ENCODE measurements at places on chromosomes 16 and 17.

- no peak for DNase-seq
Measured at GRCh38 chr16:17358846-17359245, 111.9 kb downstream of the XYLT1 start.

- DNase-seq, result peak; percentile 51
Measured at GRCh38 chr17:5049314-5049841, 14.2 kb upstream of the SLC52A1 start.

- no peak for DNase-seq
Measured at GRCh38 chr17:70621566-70621965, 452.2 kb downstream of the KCNJ2 start.

DNA sequence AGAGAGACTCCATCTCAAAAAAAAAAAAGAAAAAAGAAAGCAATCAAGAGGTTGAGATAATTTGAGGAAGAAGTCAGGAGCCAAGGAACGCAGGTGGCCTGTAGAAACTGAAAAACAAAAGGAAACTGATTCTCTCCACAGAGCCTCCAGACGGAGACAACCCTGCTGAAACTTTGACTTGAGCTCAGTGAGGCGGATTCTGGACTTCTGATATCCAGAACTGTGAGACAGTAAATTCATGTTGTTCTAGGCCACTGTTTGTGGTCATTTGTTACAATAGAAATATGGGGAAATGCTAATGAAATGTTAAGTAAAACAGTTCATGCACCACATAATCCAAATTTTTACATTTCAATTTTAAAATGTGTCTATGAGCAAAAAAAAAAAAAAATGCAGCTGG lies 5.2 kb downstream of the MBTPS1 start:
- no peak for DNase-seq

- no peak for DNase-seq
Measured at GRCh38 chr17:78257810-78258322, 26.4 kb downstream of the TMEM235 start.

- peak; percentile 63 for DNase-seq
Measured at GRCh38 chr17:75876190-75876937, 2.0 kb downstream of the TRIM47 start.

DNA sequence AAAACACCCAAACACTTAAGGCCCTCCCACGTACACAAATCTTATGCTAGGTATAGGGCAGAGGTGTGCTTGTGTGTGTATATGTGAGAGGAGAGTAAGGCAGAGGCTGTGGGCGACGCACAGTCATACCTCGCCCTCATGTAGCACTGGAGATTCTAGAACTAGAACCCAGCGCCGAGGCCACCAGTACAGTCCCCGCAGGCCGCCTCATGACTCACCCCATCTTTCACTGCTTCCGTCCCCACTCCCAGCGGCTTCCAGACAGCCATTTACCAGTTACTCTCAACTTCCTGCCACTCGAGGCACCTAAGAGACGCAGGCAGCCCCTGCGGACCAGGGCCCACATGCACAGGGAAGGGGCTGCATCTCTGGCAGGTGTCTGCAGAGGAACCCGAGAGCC lies 23.2 kb upstream of the CYTH1 start:
- no peak for DNase-seq

DNA sequence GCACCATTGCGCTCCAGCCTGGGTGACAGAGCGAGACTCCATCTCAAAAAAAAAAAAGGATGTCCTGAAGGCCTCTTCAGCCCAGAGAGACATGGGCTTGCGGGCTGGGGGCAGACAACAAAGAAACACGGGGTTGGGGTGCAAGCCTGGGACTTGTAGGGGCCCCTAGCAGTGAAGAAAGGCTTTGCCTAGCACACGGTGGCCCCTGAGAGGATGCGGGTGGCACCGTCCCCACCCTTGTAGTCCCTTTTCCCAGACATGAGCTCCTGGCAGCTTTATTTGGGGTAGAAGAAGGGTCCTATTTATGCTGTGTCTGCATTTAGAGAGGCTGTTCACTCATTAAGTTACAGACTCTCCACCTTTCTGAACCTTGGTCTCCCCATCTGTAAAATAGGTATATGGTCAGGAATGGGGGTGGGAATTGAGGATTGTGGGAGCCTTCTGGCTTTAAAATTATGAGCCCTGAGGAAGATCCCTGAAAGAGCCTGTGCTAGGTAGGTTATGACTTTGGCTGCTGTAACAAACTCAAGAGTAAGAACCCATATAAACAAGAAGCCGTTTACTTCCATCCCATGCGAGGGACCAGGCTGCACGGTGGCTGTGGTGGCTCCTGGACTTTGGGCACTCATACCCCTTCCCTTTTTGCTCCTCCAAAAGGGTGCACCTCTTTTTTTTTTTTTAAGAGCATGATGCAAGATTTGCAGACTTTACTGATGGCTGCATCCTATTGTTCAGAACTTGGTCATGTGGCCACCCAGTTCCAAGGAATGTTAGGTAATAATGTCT lies 20.6 kb upstream of the ADGRG1 start:
- DNase-seq, result no peak

DNA sequence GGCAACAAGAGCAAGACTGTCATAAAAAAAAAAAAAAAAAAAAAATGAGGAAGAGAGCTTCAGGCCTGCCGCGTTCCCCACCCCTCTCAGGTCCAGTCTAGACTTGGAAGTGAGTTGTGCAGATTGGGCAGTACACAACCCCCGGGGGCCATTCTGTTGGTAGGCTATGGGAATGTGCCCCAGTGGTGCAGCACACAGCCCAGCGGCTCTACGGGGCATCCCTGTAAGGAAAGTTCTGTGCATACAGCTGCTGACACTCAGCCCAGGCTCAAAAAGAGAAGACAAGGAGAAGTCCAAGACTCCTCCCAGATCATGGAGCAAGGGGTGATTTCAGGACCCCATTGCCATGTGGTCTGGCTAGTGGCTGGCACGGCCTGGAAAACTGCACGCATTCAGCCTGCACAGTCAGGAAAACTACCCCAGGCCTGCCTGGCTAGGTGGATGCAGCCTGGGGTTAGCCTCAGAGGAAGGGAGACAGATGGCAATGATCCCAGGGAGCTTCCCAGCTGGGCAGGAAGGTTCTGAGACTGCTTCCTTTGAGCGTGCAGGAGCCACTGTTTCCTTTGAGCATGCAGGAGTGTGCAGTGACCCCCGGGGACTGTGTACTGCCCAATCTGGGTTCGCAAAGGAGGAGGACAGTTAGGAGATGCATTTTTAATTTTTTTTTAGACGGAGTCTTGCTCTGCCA lies 44.8 kb downstream of the PECAM1 start:
- no peak for DNase-seq

DNA sequence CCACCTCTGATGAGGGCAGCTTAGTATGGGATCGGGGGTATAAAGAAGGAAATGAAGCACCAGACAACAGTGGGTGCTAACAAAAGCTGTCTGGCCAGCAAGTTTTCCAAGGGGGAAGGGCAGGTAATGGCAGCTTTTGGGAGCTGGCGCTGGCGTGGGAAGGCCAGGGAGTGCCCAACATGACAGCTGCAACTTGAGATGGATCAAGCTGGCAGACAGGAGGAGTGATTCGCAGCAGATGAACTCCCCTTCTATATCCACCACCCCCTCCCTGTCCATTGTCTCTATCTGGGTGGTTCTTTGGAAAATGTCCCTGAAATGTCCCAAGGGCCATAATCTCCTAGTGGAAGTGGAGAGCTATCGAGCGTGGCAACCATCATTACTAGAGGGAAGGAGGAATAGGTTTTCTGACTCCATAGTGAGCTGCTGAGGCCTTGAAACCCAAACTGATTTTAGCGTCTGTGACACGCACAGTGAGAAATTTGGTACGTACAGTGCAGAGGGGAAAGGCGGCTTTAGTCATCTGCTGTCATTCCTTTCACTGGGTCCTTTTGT lies 4.8 kb upstream of the INPP5K start:
- DNase-seq, result no peak

DNA sequence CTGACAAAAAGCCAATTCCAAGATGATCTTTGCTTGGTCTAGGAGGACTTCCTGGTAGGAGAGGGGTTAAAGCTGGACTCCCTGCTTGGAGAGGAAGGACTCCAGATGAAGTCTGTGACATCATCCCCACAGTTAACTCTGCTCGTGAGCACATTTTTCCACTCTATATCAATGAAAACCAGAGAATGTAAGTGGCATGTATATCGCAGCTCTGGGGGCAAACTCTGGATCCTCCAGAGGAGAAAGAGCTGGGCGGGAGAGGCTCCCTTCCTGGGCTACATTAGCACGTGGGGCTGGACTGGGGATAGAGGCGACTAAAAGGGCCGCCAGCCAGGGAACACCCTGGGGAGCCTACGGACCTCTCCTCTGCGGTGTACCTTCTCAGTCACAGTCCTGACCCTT lies 34.1 kb downstream of the HIC1 start:
- no peak for DNase-seq

DNA sequence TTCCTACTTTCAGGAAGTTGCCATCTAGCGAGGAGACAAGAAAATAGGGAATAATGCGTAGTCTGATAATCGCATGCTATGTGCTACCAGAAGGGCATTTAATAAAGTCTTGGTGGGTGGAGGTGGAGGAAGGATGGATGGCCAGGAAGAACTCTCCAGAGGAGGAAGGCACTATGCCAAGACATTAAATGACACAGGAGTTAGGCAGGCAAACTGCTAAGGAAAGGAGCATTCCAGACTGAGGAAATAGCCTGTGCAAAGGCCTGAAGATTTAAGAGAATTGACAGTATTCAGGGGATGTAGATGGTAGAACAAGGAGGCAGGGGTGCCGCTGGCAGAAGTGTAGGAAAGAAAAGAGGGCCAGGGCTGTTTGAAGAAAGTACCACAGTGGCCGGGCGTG lies 19.3 kb upstream of the ARHGAP44 start:
- DNase-seq, result no peak

- DNase-seq, result no peak
Measured at GRCh38 chr16:19997734-19998133, 76.0 kb downstream of the GPR139 start.

GRCh38 chr17:40727447-40728231 lies 24.1 kb upstream of the KRT24 start:
- no peak for DNase-seq

DNA sequence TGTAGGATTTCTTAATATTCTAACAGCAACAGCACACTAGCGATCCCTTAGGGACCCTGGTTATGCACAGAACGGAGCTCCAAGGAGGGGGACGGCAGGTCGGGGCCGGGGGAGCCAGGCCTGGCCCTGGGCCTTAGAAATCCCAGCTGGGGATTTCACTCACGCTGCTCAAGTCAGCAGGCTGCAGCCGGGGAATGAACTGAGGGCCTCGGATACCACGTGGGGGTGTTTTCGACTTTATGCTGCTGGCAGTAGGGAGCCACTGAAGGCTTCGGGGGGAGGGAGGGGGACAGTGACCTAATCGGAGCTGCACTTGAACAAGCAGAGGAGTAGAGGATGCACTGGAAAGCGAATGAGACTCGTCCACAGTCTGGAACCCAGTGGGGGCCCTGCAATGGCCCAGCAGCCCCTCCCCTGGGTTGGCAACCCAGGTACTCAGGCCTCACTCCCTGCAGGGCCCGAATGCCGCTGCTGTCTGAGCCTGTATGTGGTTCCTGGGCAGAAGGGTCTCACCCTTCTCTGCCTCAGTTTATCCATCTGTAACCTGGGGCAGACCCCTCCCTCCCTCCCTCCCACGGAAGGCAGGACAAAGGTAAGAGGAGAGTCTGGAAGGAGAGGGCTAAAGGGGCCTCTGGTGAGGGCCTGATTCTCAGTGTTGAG lies 53.7 kb downstream of the RPH3AL start:
- no peak for DNase-seq

DNA sequence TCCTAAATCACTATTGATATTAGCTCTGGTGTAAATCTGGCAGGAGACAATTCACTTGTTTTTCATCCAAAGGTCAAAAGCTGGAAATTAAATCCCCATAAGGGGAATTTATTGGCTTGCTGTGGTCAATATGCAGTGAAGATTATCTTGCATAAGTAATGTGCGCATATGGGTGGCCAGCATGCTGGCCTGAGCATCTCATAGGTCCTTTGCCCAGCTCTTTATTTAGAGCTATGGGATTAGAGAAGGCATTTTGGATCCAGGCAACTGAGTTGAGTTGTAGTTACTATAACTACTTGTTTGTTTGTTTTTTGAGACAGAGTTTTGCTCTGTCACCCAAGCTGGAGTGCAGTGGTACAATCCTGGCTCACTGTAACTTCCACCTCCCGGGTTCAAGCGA lies 110.7 kb downstream of the AATF start:
- no peak for DNase-seq

- DNase-seq, result no peak
Measured at GRCh38 chr16:89132194-89133005, 38.7 kb downstream of the ACSF3 start.

GRCh38 chr17:4074831-4075495 lies 67.9 kb downstream of the ZZEF1 start:
- DNase-seq, result no peak

GRCh38 chr16:68823401-68824135 lies 19.8 kb upstream of the TANGO6 start:
- no peak for DNase-seq

- DNase-seq, result no peak
Measured at GRCh38 chr16:68707340-68708152, 29.5 kb upstream of the CDH1 start.

- no peak for DNase-seq
Measured at GRCh38 chr16:27851586-27851985, 211.9 kb downstream of the GSG1L start.

GRCh38 chr17:42311240-42312034 lies 23.1 kb downstream of the STAT5A start:
- DNase-seq, result no peak

GRCh38 chr16:85441189-85441889 lies 171.8 kb upstream of the GSE1 start:
- DNase-seq, result no peak

- DNase-seq, result no peak
Measured at GRCh38 chr16:67264277-67264676, 15.1 kb upstream of the PLEKHG4 start.

DNA sequence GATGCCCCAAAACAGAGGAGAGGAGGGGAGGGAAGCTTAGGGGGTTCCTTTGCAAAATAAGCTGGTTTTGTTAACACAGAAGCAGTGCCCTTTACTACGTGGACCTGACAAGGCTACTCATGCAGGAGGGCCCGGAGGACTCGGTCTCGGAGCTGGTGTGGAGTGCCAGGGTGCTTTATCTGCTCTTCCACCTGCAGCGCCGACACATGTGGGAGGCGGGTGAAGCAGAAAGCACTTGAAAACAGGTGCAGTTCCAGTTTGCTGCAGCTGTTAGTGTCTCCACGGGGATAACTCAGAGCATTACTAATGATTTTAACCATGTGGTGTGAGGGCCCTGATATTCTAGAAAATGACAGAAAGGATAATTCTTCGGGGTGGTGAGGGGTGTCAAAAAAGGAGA lies 35.0 kb upstream of the MNT start:
- DNase-seq, result no peak

DNA sequence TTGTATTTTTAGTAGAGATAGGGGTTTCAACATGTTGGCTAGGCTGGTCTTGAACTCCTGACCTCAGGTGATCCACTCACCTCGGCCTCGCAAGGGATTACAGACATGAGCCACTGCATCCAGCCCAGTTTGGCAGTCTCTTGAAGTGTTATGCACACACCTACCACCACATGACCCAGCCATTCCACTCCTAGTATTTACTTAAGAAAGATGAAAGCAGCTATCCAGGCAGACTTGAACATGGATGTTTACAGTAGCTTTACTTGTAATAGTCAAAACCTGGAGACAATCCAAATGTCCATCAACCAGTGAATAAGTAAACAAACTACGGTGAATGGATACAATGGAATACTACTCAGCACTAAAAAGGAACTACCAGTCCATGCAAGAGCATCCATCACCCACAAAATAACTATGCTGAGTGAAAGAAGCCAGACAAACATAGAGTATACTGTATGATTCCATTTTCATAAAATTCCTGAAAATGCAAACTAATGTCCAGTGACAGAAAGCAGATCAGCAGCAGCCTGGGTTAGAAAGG lies 37.8 kb upstream of the RASD1 start:
- DNase-seq, result no peak

All from activated T-cell treated with anti-CD3 and anti-CD28 coated beads for 1 hour (primary cell).